ENCODE measurements at places on chromosomes 4 and X.

DNA sequence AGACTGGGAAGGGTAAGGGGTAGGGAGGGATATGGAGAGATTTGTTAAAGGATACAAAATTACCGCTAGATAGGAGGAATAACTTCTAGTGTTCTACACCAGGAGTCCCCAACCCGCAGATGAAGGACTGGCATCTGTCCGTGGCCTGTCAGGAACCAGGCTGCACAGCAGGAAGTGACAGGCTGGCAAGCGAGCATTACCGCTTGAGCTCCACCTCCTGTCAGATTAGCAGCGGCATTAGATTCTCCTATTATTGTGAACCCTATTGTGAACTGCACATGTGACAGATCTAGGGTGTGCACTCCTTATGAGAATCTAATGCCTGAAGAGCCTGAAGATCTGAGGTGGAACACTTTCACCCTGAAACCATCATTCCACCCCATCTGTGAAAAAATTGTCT lies 27.9 kb upstream of the BBS7 start:
- peak; percentile 1 for DNase-seq

GRCh38 chr4:185504098-185505047 lies 30.9 kb downstream of the PDLIM3 start:
- DNase-seq: peak; percentile 50

- DNase-seq: no peak
Measured at GRCh38 chr4:8848507-8849265, 23.0 kb downstream of the HMX1 start.

GRCh38 chrX:108299704-108300103 lies 138.5 kb downstream of the COL4A6 start:
- no peak for DNase-seq

DNA sequence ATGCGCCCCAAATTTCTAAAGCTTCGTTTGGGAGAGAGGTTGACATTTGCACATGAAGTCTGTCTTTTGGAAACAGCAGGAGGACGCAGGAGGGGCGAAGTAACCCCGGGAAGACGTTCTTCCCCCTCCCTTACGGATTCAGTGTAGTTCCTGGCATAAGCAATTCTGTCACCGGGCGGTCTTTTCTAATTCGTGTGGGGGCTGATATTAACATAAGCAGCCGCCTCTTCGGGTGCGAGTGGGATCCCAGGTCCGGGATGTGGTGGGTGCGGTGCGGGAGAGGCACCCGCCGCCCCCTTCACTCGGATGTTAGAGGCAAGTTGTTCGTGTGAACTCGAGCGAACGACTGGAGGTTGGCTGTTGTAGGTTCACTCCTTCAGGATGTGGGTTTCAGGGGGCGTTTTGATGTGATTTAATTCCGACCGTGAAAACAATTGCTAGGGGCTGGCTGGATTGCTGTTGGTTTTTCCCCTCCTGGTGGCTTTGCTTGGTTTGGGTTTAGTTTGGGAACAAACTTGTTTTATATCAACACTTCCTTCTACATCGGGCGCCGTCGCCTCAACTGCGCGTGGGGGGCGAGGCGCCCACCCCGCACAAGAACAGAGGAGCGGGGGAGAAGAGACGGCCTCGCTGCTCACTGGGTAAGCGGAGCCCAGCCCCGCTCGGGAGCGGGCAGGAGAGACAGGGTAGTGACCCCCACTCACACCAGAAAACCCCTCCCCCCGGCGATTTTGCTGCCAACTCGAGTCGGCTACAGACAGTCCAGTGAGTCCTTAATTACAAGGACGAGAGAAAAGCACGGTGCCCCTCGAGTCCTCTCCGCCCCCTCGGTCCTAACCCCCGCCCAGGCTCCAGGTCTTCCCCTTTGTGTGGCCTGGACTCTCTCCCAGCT lies 2.9 kb upstream of the LEF1 start:
- DNase-seq: no peak

DNA sequence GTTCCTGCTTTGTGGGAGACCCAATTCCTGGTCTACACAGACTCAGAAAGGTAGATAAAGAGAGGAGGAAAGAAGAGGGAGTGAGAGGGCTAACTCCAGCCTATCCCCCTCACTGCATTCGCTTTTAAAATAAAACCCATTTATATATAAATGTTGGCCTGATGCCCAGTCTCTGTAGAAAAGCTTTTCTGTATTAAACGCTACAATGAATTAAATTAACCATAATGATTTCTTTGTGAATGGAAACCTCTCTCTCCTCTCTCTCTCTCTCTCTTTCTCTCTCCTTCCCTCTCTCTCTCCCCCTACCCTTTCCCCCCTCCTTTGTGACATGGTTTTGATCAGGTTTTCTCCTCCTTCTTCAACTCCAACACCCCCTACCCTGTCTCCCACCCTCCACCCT lies 34.8 kb downstream of the PJA1 start:
- DNase-seq: no peak

- no peak for DNase-seq
Measured at GRCh38 chr4:174935607-174936006, 17.4 kb downstream of the ADAM29 start.

- no peak for DNase-seq
Measured at GRCh38 chr4:53089936-53090729, 228.0 kb downstream of the RASL11B start.

GRCh38 chr4:168758351-168758876 lies 251.6 kb downstream of the CBR4 start:
- DNase-seq: no peak

GRCh38 chrX:71182871-71183270 lies 38.2 kb downstream of the NLGN3 start:
- no peak for DNase-seq

- DNase-seq: peak; percentile 93
Measured at GRCh38 chrX:119410027-119410819, 11.1 kb downstream of the SLC25A43 start.

DNA sequence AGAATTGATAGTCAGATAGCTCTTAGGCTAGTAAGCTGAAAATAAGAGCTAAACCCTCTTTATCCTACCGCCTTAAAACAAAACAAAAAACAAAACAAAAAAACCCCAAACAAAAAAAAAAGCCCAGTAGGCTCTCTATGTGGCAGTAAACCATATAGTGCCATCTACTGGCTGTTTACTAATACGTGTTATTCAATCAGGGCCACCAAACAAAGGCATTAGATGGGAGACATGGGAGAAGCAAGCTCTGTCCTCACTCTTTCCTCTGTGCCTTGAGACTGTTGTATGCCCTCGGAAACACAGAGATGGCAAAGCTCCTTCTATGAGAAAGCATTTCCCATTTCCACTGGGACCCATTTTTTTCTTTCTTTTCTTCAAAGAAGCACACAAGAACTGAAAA lies 148.8 kb upstream of the MID1 start:
- DNase-seq: no peak

- no peak for DNase-seq
Measured at GRCh38 chrX:131609480-131609879, 65.6 kb downstream of the OR13H1 start.

DNA sequence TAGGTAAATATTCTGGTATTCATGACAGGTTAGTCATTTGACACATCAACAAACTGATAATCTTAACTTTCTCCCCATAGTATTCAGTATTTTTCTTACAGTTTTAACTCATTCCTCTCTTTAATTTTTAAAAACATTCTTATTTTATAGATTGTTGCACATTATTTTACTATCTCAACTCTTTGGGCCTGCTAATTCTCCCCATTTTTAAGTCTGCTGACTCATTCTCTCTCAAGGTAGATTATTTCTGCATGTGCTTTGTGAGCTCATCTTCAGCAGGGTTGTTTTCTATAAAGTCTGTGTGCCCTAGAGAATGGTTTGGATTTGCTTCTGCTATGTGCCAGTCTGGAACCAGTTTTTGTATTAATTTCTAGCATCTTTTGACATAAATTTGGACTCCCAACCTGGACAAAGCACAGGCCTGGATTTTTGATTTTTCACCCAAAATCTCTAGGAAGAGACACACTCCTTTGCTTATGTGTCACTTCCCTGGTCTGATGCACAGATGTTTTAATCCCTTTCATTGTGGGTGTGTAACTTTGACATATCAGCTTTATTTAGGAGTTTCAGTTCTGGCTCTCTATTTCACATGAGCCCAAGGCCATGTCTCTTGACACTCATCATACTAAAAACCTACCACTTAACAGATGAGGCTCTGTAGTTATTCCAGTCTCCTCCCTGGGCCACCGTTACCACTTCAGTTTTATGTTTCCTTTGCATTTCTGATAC lies 194.3 kb upstream of the PGRMC2 start:
- no peak for DNase-seq

GRCh38 chr4:67460574-67460973 lies 84.7 kb downstream of the CENPC start:
- no peak for DNase-seq

- no peak for DNase-seq
Measured at GRCh38 chr4:55330241-55330640, 15.8 kb upstream of the SRD5A3 start.

- no peak for DNase-seq
Measured at GRCh38 chr4:20532116-20532790, 168.0 kb upstream of the PACRGL start.

DNA sequence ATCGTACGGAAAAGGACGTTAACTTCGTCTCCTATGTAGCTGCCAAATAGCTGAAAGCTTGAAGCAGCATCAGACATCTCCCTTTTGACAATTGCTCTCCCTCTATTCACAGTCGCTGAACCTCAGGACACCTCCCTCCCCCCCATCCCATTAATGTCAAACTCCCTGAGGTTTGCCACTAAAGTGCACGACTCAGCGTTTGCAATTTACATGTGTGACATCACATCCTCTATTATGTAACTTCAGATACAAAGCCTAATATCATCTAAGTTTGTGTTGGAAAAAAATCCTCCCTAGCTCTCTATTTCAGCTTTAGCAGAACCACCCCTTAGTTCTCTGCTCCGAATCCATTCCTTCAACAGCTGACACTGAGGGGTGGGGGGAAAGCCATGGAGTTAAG lies 5.5 kb upstream of the NR3C2 start:
- DNase-seq: no peak

GRCh38 chrX:17553469-17553868 lies 178.5 kb downstream of the NHS start:
- DNase-seq: peak; percentile 64

GRCh38 chr4:164239976-164240375 lies 514.0 kb upstream of the SMIM31 start:
- no peak for DNase-seq

- no peak for DNase-seq
Measured at GRCh38 chr4:94714365-94715160, 43.2 kb upstream of the BMPR1B start.

DNA sequence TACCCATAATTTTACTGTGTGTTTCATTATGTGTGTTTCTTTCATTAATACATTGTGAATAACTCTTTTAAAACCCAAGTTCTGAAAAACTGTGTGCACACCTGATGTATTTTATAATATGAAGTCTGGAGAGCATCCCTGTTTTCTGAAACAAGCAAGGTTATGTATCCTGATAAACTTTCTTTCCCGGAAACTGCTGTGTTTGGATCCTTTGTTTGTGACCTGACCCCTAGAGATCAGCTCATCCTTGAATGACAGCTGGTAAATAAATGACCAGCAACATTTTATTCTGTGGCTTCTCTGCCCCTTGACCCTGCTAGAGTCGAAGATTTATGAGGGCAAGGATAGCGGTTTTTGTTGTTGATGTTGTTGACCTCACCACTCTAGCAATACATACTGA lies 535.6 kb upstream of the ZFP42 start:
- no peak for DNase-seq

GRCh38 chr4:76200771-76201231 lies 12.8 kb downstream of the SCARB2 start:
- no peak for DNase-seq

DNA sequence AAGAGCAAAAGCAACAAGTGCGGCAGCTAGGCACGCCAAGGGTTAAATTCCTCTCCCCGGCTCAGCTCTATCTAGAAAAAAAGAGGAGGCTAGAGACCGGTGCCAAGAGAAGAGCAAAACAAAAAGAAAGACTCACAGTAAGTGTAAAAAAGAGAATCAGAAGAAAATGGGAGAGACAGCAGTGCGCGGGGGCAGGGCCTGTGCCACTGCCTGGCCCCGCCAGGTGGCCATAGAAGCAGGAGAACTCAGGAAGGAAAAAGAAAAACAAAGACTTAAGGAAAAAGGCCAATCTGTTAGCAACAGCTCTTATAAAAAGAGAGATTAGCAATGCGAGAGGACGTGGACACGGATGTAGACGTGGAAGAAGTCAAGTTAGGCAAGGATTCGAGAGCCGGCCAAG lies 3.2 kb downstream of the ACOX3 start:
- DNase-seq: no peak

GRCh38 chr4:14896656-14897175 lies 105.6 kb upstream of the CPEB2 start:
- DNase-seq: no peak

DNA sequence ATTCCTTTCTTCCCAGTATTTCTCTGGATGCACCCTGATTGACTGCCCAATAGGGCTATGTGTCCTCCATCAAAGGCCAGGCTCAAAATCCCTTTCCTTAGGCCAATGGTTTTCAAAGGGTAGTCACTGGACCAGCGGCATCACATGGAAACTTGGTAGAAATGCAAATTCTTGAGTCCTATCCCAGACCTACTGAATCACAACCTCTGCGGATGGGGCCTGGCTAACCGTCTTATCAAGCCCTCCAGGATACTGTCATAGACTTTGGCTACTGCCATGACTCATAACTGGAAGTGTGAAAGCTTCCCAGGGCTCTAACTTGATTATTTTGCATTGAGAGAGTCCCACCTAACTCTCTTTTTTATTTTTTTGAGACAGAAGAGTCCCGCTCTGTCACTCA lies 71.9 kb upstream of the TFDP3 start:
- peak; percentile 28 for DNase-seq

DNA sequence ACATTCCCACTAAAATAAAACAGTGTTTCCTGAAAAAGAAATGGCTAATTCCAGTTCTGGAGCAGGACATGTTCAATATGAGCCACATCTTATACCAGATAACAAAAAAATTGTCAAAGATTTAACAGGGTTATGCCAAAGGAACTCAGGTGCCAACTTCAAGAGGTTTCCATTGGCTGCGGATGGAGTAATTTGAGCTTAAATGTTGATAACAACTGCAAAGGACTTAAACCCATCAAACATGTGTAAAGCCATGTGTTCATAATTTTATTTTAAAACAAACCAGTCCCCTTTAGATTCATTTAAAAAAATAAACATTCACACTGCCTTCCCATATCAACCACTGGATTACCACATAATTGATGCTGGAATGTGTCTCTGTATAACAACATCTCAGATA lies 156.4 kb upstream of the PCDH18 start:
- DNase-seq: no peak
